ENCODE measurements at places on chromosomes 7 and 10. TPM values are rescaled to one million over a fixed set of nuclear protein-coding genes. Genes with fewer than 3 reads are reported as not detected.

The TAS2R41 gene
- not detected for total RNA-seq

The PALD1 gene
- 3.9 TPM for total RNA-seq

DNA sequence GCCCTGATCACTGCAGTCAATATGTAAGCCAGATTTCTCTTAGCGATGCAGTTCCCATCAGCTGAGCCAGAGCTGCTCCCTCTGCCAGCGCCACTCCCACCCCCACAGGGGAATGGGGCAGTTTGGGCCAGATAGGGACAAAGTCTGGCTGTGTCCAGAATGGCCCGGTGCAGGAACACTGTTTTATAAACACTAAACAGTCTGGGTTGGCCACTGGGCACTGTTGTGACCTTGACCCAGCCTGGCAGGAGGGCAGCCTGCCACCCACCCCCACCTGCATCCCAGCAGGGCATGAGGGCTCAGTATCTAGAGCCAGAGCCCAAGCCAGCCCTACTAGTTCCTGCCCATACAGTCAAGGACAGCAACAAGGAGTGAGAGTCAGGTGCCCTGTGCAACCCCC is 1.3 kb downstream of the OGDHL start:
- no peak for DNase-seq

DNA sequence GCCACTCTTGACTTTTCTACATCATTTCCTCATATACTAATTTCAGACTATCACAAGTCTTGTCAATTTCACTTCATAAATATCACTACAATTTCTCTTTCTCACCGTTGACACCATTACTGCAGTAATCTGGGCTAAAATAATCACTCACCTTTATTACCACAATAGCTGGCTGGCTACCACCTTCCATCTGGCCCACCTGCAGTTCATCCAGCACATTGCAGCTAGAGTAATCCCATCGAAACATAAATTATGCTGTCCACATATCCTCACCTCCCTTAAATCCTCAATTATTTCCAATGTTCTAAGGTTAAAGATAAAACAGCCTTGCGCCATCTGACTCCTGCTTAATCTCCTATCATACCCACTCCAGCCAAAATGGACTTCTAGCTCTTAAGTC is 16.0 kb downstream of the DGKB start:
- no peak for DNase-seq

GRCh38 chr7:42511027-42511426 is 274.0 kb upstream of the GLI3 start:
- no peak for DNase-seq

DNA sequence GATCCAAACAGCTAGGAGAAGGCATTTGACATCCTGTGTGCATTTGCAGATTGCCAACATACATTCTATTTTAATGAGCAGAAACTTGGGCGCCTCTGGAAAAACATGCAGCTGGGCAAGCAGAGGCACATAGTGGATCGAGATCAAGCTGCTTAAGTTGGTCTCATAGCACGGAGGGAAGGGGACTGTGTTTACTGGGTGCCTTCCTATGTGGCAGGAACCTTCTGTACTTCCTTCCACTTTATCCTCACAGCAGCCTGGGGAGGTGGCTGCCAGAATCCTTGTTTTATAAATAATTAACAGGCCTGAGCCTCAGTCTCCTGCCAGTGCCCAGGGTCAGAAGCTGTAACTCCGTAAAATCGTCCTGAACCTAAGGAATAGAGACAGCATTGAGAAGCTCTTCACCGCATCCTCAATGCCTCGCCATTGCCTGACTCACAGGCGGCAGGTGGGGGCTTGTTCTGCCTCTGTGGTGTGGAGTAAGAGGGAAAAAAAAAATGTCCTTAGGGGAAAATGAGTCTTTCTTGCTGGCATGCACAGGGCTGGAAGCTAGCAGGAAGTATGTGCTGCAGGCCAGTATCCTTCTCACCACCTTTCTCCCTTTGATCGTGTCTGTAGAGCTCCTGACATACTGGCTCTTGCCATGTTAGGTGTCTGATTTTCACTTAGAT is 6.2 kb downstream of the VWA2 start:
- DNase-seq, result peak; percentile 43

DNA sequence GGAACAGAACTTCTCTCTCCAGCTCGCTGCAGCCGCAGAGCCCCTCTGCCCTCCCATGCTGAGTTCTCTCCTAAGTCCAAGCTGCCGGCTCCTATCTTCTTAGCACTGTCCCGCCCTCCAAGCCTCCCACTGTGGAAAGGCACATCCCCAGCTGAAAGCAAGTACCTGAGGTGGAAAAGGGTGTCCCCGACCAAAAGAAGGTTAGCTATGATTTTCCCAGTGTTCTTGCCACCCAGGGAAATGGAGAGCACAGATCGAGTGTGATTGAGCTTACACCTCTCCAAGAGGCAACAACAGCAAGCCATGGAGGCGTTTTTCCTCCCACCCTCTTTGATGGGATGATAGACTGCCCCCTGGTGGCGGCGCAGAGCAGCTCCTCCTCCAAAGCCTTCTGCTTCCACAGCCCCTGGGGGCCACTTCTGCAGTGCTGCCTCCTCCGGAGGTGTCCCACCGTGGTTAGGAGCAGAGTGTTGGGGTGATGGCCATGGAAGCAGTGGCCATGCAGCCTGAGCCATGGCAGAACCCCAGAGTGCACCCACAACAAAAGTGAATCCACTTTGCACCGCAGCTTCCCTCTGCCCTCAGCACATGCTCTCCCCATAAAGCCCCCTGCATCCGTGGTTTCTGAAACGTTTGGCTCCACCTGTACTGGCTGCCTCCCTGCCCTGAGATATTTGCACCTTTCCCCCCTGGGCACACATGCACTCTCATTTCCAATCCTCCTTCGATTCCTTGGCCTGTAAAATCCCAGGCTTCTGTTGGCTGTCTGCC is 143.1 kb upstream of the STK17A start:
- DNase-seq, result no peak

GRCh38 chr10:15478429-15478828 is 107.3 kb upstream of the FAM171A1 start:
- DNase-seq, result no peak

GRCh38 chr10:97159646-97160305 is 26.0 kb downstream of the SLIT1 start:
- no peak for DNase-seq
